Ascending aorta (tissue), 2 donors: ENCODE measurements at places on chromosomes 1 and 21. TPM values are rescaled to one million over a fixed set of nuclear protein-coding genes. Genes with fewer than 3 reads are reported as not detected.

Gene THEMIS2
- total RNA-seq, result 206 TPM

Gene C1orf87
- not detected for total RNA-seq

GRCh38 chr1:29455781-29456180 lies 219.5 kb downstream of the PTPRU start:
- no peak overlapping the region for H3K27ac ChIP-seq
- H3K4me1 ChIP-seq, result no peaks in the 10 kb centered on the region
- H3K27me3 ChIP-seq, result no peaks in the 10 kb centered on the region
- no peak overlapping the region for H3K4me3 ChIP-seq
- H3K36me3 ChIP-seq, result no peaks in the 10 kb centered on the region

DNA sequence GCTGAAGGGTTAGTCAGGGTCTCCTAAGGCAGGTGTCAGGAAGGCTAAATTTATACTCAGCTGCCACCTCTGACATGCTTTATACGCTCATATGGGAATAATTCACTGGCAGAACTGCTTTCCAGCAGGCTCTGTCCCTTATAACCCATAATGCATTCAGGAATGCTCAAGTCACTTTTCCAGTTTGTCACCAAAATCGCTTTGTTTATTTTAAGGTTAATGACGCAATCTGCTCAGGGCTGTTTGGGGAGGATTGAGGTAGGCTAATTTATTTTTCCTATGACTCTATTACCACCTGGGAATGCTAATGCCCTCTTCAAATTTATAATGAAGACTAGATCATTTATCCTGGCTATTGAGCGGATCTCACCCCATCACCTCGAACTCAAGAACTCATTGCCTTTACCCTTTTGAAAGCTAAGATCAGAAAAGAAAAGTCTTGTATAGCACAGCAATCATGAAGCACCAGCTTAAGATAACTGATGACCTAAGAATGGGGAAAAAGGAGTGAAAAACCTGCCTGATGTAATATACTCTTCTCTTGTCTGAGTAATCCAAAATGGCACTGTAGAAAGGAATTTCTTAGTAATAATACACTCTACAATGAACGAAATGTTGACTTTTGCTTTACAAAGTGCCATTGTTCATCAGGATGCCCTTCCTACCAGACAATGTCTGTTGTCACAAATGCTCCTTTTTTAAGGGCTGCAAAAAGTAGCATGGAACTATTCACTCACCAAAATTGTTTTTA lies 97.9 kb upstream of the EXO1 start:
- H3K27ac ChIP-seq, result peak overlapping the region; percentile 64
- H3K4me3 ChIP-seq, result peak overlapping the region; percentile 64
- no peaks in the 10 kb centered on the region for H3K27me3 ChIP-seq
- H3K36me3 ChIP-seq, result no peaks in the 10 kb centered on the region

DNA sequence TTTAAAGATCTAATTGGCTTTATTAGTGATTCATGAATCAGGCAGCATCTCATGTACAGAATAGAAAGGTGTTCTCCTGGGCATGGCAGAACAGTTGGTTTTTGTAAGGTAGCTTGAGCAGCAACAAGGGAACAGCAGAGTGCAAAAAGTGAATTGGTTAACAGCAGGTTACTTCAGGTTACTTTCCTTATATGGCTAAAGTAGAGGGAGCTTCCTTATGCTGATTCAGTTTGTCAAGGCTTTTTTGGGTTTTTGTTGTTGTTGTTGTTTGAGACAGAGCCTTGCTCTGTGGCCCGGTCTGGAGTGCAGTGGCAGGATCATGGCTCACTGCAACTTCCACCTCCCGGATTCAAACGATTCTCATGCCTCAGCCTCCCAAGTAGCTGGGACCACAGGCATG lies 132.8 kb downstream of the CDC7 start:
- H3K27me3 ChIP-seq, result no peaks in the 10 kb centered on the region
- H3K4me3 ChIP-seq, result no peak overlapping the region
- no peaks in the 10 kb centered on the region for H3K36me3 ChIP-seq

Gene KCNE2
- not detected for total RNA-seq

Gene MX2
- total RNA-seq, result 9.7 TPM

Gene KRTAP12-2
- not detected for total RNA-seq

Gene TRIM62
- total RNA-seq, result 18.1 TPM

- H3K36me3 ChIP-seq, result no peaks in the 10 kb centered on the region
- DNase-seq, result no peak
- H3K27me3 ChIP-seq, result no peaks in the 10 kb centered on the region
- H3K27ac ChIP-seq, result no peak overlapping the region
- no peaks in the 10 kb centered on the region for H3K4me1 ChIP-seq
These were observed 975.7 kb upstream of the PRMT6 start for GRCh38 chr1:106080608-106081325.

- peak overlapping the region; percentile 16 for H3K4me3 ChIP-seq
- no peaks in the 10 kb centered on the region for H3K27me3 ChIP-seq
- H3K36me3 ChIP-seq, result no peaks in the 10 kb centered on the region
- H3K4me1 ChIP-seq, result peaks cover 71% of the 10 kb centered on the region
- DNase-seq, result peak; percentile 80
These were observed 6.1 kb downstream of the LDLRAP1 start for GRCh38 chr1:25549273-25550154.

GRCh38 chr1:94032637-94033036 lies 88.3 kb downstream of the ABCA4 start:
- H3K4me1 ChIP-seq, result no peaks in the 10 kb centered on the region
- no peak overlapping the region for H3K27ac ChIP-seq
- H3K36me3 ChIP-seq, result no peaks in the 10 kb centered on the region
- H3K27me3 ChIP-seq, result no peaks in the 10 kb centered on the region

DNA sequence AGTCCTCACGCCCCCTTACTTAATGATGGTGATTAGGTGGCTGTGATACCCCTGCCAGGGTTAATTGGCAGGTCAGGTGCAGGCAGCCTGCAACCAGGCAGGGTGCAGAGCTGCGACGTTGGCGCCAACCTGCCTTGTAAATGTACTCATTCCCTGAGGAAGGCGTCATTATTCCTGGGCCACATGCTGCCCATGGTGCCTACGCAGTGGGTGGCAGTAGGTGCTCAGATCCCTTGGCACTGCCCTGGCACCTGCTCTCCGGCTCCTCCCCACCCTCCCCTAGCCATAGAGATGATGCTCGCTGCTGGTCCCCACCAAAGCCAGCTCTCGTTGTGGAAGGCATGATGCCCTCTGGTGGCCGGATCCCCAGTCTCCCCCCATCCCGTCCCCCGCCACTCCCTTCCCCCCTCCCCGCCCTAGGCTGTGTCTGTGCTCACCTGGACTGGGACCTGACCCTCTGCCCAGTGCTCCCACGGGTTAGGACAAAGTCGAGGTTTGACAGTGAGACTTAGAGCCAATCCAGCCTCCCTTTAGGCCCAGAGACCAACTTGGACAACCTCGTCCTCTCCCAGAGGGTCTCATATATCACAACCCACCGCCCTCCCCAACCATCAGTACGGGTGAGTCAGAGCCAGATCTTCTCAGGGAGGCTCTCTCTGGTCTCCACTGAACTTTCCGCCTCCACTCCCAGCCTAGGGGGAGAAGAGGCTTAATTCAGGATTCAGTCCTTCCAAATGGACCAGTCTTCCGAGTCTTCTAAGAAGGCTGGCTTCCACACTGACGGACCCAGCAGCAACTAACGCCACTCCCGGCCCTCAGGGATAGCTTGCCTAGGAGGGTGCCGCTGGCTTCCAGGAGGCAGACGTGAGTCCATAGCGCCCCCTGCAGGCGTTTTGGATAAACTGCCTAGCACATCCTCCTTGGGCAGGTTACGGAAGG lies 5.7 kb downstream of the KRTCAP2 start:
- H3K27ac ChIP-seq, result no peak overlapping the region
- DNase-seq, result peak; percentile 90
- peaks cover 7% of the 10 kb centered on the region for H3K36me3 ChIP-seq
- peak overlapping the region; percentile 12 for H3K4me3 ChIP-seq
- H3K27me3 ChIP-seq, result no peaks in the 10 kb centered on the region

- DNase-seq, result no peak
- no peaks in the 10 kb centered on the region for H3K4me1 ChIP-seq
- H3K27ac ChIP-seq, result no peak overlapping the region
- H3K27me3 ChIP-seq, result no peaks in the 10 kb centered on the region
- no peak overlapping the region for H3K4me3 ChIP-seq
- H3K36me3 ChIP-seq, result no peaks in the 10 kb centered on the region
These were observed 175.4 kb downstream of the HS2ST1 start for GRCh38 chr1:87089823-87090222.

Gene NEK2
- not detected for total RNA-seq
